ENCODE measurements at places on chromosomes 5 and 9.
A peak's percentile ranks its signal among the peaks of the same experiment; 100 is the strongest.

- peak; percentile 88 for DNase-seq
Measured at GRCh38 chr9:16031971-16032370, 479.1 kb downstream of the CCDC171 start.

GRCh38 chr5:4716781-4717180 is 423.3 kb upstream of the ADAMTS16 start:
- DNase-seq: no peak

DNA sequence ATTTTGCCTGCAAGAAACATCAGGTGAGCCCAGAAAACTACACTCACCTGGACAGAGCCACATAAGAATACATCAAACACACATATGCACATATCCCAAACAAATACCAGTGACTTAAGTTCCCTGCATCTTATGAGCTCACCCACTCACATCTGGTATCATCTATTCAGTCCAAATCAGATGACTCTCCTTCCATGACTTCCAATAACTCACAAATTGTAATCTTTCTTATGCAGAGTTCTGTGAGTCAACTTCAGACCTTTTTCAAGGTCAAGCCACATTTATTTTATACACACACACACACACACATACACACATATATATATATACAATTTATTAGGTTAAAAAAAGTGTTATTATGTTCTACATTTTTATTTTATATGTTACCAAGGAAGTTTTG is 1711.9 kb upstream of the CDH9 start:
- no peak for DNase-seq

GRCh38 chr9:135265931-135266330 is 178.5 kb downstream of the OLFM1 start:
- no peak for DNase-seq

- no peak for DNase-seq
Measured at GRCh38 chr5:55533521-55534435, 986 bp downstream of the PLPP1 start.

DNA sequence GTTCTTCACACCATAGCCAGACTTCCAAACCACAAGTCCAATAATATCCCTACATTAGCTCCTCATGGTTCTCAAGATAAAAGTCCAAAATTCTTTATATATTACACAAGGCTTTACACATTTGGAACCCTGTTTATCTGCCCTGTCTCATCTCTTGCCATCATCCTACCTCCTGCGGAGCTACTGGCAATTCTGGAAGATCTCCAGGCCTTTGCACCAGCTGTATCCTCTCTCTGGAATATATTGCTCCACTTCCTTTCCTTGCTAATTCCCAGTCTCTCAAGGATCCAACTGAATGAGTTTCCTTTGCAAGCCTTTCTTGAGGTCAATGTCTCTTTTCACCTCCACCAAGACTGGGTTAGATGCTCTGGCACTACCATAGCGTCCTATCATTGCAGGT is 41.3 kb upstream of the MIER3 start:
- DNase-seq: no peak

DNA sequence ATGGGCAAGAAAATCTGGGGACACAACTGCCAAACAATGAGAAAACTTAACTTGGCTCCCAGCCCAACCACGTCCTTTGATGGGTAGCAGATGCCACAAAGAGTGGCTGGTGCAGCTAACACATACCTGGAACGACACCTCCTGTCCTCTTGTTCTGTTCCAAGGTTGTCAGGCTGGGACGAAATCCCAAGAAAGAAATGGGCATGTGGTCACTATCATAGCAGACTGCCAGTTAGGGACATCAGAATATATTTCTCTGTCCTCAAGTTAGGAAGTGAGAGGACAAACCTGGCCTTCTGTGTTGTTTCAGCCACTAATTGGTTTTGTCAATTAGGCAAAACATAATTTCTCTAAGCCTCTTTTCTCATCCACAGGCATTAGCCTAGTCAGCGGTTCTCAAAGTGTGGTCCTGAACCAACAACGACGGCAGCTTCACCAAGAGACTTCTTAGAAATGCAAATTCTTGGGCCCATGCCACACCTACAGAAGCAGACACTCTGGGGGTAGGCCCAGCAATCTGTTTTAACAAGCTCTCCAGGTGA is 63.4 kb downstream of the RAPGEF1 start:
- no peak for DNase-seq

DNA sequence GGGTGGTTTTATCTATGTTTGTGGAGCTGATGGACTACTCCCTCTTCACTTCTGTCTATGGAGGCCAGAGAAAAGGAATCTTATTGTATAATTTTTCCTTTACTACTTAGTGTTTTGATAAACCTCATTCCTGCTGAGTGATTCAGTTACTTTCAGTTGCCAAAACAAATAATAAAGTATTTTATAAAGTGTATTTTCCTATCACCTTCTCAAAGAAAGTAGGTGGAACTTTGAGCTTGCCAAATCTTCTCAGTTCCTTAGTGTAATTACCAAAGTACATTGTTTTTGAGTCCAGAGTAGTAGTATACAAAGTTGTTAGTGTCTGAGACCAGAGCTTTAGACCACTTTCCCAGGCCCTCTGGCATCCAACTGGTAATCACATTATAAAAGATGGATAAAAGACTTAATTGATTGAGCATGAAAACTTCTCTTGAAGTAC is 13.5 kb downstream of the RABGAP1 start:
- DNase-seq: no peak

DNA sequence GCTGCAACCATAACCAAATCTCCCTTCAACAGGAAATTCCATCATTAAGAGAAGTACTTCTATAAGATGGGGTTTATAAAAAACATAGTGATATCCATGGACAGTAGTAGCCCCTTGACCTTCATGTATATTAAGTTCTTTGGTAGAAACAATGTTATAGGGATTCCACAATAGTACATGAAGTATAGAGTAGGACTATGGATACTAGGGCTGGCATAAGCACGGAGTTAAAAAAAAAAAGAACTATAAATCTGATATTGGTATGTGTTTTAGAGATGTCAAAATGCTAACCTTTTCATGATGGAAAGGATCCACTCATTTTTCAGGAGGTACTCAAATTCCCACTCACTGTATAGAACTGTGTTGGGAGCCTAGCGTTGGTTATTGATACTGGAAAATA is 337.6 kb downstream of the FGF10 start:
- DNase-seq: no peak

DNA sequence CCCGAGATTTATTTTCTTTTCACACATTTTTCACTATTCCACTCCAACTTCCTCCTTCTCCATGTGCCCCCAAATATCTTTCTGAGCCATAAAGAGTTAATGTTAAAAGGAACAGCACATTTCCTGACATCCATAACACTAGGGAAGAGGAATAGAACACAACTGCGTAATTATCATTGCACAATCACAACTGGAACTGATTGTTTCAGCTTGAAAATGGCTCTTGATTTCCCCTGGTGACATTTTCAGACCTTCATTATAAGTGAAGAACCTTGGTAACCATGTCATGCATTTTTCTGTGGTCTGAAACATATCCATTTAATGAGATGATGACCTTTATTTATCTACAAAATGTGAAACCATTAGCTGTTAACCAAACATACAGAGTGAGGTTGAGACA is 82.4 kb downstream of the PCSK1 start:
- no peak for DNase-seq
